Inflammatory macrophage treated with lipopolysaccharide for 4 hours (primary cell): ENCODE measurements at places on chromosomes 12 and 14.

DNA sequence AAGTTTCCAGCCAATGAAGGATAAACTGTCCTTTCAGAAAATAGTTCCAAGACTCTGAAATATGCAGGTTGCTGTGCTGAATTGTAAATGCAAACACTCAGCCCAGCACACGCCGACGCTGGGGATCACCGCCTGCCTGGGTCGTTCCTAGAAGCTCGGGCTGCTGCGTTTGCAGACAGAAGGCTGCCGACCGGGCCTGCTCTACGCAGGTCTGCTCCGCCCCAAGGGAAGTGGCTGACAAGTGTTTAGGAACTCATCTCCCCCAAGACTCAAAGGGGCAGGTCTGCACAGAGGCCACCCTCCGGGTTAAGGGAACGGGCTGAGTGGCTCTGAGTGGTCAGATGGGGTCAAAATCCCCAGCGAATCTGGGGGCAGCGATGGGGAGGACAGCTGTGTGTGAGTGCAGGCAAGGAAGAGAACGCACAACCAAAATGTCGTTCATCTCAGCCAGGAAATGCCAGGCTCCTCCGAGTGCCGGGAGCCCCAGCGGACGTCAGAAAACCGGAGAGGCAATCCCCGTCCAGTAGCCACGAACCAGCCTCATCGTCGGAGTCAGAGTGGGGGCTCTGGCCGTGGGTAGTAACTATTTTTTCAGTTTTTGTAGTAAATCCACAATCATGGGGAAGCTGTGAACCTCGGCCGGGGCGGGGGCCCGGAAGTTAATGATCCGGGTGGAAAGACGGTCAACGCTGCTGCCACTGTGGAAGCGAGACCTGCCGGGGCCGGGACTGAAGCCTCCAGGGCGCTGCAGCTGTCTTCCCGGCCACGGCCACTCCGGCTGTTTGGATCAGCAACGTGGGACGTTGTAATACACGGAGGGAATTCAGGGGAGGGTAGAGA is 6.0 kb downstream of the GALNT9 start:
- no peak for DNase-seq

DNA sequence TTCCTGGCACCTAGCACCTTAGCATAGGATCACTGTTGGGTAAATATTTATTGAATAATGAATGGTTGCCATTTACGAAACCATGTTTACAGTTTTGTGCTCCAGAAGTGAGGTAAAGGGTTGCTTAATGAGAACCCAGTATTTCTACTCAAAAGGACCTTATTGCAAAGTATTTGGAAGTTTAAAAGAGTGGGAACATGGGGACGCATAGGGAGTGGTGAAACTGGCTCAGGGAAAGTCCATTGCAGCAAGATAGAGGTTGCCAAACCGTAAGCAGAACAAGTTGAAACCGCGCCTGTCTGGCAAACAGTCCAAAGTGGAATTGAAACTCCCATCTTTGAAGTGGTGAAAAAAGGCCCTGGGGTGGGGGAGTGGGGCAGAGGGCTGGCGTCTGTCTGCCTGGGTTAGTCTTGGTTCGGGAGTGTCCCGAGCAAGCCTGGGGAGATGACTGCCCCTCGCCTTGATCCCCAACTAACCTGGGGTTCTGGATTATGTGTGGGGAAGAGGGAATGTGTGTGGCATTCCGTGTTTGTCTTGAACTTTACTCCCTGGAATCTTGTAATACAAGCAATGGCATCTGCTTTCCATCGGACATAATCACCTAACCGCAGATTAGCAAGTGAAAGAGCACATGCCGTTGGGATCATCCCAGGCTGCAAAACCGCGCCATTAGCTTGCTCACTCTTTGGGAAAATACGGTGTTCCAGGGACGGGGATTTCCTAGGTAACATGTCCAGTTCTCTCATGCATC is 7.2 kb downstream of the ALDH2 start:
- DNase-seq = peak; percentile 97

GRCh38 chr14:97276573-97276972 is 479.4 kb downstream of the VRK1 start:
- DNase-seq = no peak

DNA sequence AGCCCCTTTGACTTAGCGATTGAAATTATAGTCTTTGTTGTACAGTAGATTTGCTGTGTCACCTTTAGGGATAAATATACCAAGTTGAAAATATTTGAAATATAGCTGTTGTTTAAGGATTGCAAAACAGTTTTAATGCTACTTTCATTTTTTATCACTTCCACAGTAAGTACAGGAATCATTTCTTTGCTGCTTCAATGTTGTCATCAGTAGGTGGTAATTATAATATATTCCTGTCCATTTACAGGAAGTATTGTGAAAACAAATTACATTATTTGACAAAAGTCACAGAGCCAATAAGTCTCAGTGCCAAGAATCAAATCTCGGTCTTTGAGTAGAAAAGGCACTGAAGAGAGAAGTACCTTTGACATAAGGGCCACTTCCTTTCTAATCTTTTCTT is 342.6 kb upstream of the RGS6 start:
- DNase-seq = peak; percentile 72

DNA sequence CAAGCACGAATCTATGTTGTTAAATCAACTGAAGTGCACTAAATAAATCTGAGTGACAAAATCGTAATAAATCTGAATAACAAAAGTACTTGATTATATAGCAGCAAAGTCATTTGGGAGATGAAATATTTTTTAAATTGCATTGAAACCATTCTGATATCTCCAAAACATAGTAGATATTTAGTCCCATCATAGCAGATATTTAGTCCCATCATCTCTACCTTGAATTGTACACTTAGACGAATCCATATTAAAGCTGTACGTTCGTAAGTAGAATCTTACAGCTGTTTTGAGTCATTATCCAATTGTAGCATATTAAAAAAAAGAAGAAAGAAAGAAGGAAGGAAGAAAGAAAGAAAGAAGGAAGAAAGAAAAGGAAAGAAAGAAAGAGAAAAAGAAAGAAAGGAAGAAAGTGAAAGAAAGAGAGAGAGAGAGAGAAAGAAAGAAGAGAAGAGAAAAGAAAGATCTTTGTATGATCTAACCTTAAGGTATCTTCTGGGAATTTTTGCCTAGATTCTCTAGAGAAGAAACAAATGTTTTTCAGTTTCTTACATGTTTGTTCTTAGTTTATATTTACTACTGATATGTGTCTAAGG is 2.6 kb downstream of the DCN start:
- no peak for DNase-seq

- DNase-seq = peak; percentile 86
Measured at GRCh38 chr12:112599871-112600270, 181.1 kb downstream of the PTPN11 start.

DNA sequence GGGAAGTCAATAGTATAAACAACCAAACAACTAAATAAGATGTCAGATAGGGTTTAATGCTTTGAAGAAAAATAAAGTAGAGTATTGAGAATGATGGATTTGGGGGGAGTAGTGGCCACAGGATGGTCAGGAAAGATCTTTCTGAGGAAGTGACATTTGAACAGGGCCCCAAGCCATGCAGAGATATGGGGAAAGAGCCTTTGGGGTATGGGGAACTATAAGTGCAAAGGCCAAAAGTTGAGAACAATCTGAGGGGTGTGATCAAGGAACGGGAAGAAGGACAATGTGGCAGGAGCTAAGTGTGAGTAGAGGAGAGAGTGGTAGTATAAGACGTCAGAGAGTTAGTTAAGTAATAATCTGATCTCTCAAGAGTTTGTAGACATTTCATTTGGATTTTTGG is 1.3 kb downstream of the MRPS35 start:
- peak; percentile 48 for DNase-seq

DNA sequence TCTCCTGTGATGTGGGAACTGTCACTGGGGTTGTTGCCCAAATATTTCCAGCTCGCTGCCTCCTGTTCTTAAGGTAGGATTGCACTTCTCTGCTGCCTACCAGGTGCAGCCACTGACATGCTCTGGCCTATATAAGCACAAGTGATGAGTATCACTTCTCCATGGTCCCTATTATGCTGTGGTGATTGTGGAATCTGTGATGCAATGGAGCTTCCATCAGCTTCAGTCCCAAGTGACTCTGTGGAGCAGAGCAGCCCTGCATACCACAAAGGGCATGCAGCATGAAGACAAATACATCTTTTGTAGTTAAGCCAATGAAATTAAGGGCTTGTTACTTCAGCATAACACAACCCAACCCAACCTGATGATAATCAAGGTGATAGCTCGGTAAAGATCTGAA is 43.5 kb downstream of the CKAP4 start:
- DNase-seq = no peak

- no peak for DNase-seq
Measured at GRCh38 chr14:63371033-63371432, 52.3 kb upstream of the GPHB5 start.

GRCh38 chr14:77659831-77660230 is 43.4 kb upstream of the SPTLC2 start:
- DNase-seq = peak; percentile 96

DNA sequence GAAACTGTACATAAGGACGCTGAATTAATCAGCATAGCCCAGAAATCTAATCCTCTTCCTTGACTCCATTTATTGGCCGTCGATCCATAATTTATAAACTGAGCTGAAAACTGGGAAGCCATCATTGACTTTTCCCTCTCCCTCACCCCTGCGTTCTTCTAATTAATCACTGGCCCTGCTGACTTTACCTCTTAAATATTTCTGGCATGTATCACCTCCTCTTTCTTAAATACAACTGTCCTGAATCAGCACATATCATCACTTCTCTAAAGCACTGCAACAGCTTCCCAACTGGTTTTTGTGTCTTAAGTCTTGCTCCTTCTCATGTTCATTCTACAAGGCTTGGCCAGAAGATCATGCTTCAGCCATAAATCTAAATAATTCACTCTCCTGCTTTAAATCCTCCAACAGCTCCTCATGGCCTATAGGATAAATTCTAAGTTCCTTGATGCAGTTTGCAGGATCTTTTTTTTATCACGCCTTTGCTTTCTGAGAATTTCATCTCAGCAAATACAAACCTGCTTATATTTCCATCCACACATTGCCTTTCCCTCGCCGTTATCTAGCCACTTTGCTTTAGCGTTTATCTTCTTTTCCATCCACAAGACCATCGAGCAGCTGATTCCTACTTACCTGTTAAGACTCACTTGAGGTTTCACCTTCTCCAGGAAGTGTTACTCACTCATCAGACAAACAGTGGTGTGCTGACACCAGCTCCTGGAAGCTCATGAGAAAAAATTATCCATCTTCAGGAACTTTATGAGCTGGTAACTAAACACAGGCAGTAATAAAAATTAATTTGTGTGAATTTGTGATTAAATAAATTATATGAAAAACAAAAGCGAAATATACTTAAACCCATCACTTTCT is 295.6 kb upstream of the FLRT2 start:
- no peak for DNase-seq

GRCh38 chr14:90114554-90114953 is 52.8 kb downstream of the KCNK13 start:
- no peak for DNase-seq

DNA sequence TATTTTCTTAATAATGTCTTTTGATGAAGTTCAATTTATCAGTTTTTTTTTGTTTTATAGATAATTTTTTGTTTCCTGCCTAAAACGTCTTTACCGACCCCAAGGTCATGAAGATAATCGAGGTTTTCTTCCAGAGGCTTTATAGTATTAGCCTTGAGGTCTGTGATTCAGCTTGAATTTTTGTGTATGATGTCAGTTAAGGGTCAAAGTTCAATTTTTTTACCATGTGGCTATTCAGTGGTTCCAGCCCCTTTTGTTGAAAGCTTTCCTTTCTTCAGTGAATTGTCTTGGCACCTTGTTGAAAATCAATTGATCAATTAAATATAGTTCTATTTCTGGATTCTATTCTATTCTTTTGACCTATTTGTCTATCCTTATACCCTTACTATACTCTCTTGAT is 3.2 kb upstream of the MGST1 start:
- DNase-seq = no peak

DNA sequence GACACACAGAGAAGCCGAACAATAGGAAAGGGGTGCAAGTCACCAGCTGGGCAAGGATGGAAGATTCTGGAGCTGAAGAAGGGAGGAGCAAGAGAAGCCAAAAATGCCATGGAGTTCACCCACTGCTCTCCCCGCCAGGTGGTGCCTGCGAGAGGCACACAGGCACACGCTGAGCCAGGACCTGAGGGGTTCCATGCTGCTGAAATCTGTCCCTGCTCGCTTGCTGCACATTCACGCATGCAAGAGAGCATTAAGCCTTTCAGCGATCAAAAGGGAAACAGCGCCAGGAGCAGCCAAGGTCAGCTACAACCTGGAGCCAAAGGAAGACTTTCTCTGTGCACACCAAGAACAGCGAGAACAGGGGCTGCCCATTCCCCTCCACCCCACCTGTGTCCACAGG is 104.1 kb downstream of the ANO2 start:
- DNase-seq = no peak

DNA sequence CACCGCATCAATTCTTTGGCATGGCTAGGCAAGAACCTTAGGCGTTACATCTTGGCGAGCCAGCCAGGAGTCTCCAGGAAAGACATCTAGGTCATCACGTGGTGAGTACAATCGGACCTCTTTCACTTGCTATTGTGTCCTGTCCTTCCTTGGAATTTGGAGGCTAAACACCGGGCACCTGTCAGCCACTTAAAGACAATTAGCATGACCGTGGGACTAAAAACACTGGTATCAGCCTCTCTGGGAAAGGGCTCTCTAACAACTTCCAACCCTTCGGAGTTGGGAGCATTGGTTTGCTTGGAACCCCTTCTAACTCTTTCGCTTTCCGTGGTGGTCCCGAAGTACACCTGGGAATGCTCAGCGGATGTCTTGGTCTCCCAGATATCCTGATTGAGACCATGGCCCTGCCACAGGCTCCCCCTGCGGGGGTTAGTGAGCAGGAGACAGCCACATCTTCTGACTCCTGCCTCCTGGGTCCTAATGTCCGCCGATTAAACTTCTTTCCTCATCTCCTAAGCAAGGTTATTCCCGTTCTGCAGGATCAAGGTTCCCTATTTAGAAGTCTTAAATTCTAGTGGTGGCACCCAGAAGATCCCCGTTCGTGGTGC is 971.7 kb downstream of the FSCB start:
- DNase-seq = no peak

DNA sequence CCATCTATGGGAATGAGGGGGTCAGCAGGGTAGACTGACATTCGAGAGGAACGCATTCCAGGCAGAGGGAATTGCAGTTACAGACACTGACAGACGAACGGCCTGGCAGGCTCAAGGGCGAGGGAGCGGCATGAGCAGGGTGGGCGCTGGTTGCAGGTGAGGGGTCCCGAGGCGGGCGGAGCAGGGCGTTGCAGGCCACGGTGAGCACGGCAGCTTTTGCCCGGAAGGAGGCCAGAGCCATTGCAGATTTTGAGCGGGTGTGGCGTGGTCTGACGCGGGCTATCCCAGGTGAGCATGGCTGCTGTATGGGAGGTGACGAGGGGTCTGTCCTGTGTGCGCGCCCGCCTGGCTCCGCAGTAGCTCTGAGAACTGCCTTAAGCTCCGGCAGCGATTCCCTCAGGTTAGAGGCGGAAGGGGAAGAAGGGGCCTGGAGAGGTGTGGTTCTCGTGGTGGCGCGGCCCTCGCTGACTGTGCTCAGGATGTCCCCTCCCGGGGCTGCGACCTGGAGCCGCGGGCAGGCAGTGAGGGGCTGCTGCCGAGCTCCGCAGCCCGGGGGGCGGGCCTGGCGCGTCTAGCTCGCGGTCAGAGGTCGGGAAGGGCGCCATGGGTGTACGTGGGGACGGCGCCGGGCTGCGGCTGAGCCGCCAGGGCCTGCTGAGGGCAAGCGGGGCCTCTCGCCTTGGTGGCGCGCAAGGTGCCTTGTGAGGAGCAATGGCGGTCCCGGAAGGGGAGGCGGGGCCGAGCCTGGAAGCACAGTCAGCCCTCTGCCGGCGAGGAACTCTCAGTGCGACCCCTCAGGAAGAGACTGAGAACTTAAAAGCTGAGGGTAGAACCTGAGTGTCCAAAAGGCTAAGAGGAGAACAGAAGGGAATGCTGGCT is 177.1 kb downstream of the CACNA1C start:
- no peak for DNase-seq

GRCh38 chr14:99380402-99380801 is 100.3 kb downstream of the SETD3 start:
- DNase-seq = no peak

- no peak for DNase-seq
Measured at GRCh38 chr12:64688219-64688618, 71.0 kb downstream of the GNS start.
